ENCODE measurements at places on chromosomes 11 and 22. TPM values are rescaled to one million over a fixed set of nuclear protein-coding genes. Genes with fewer than 3 reads are reported as not detected.
A peak's percentile ranks its signal among the peaks of the same experiment; 100 is the strongest.

RFPL1 gene
- not detected for total RNA-seq

ALX4 gene
- not detected for total RNA-seq

OPCML gene
- total RNA-seq: 0.11 TPM

KDM4F gene
- not detected for total RNA-seq

OR51B4 gene
- total RNA-seq: not detected

SLC25A1 gene
- total RNA-seq: 15.1 TPM

DNA sequence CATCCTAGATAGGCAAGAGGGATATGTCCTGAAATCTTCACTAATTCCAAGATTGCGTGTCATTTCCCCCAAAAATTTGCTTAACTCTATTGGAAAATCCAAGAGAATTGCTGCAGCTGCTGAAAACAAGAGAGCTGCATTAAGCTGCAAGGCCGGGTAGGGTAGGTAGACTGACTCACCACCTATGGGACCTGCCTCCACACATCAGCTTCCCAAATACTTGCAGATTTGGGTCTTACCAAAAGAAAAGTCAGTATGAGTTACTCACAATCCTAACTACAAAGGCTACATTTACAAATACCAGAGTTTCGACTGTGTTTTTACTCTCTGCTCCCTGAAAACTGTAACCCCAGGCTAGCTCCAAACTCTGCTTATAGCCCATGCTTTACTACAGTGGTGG lies 142.5 kb upstream of the TEAD1 start:
- H3K36me3 ChIP-seq: no peaks in the 10 kb centered on the region
- no peak overlapping the region for H3K4me3 ChIP-seq
- DNase-seq: no peak
- no peaks in the 10 kb centered on the region for H3K4me1 ChIP-seq

DNA sequence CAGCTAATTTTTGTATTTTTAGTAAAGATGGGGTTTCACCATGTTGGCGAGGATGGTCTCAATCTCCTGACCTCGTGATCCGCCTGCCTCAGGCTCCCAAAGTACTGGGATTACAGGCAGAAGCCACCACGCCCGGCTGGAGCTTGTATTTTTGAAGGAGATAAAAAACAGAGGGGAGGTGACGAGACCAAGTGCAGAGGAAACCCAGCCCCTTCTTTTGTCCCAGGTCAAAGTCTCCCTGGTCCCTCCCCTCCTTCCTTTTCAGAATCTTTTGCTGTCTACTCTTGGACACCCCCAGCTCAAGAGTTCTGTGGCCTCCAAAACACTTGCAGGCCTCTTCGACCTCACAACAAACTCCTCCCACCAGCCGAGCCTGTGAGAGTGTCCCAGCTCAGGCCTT lies 12.2 kb upstream of the TMEM184B start:
- H3K27ac ChIP-seq: peak overlapping the region; percentile 67
- H3K4me1 ChIP-seq: no peaks in the 10 kb centered on the region
- H3K4me3 ChIP-seq: no peak overlapping the region

GRCh38 chr11:122786896-122787295 lies 51.4 kb upstream of the CRTAM start:
- DNase-seq: no peak
- peaks cover 10% of the 10 kb centered on the region for H3K4me1 ChIP-seq
- H3K27ac ChIP-seq: no peak overlapping the region
- H3K36me3 ChIP-seq: peaks cover 51% of the 10 kb centered on the region
- H3K27me3 ChIP-seq: no peaks in the 10 kb centered on the region
- H3K4me3 ChIP-seq: no peak overlapping the region

DNA sequence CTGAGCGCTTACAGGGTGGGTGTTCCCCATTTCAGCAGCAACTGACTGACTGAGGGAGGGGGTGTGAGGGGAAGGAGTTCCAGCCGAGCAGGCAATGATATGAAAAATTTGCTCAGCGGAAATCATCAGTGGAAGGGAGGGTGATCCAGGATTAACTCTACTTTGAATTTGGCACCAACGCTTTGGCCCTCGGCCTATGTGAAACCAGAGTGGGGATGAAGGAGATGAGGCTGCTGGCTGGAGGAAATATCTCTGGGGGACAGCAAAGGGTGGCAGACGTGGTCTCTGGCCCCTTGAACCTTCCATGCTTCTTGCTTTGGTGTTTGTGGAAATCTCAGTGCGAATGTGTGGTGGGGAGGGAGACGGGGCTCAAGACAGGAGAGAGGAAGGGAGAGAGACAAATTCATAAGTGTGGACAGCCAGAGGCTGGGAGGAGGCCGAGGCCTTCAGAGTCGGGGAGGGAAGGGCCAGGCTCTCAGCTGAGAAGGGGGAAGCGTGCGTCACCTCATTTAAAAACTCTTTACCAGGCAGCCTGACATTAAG lies 83.6 kb downstream of the FDX1 start:
- no peak overlapping the region for H3K27ac ChIP-seq
- no peaks in the 10 kb centered on the region for H3K4me1 ChIP-seq
- no peak for DNase-seq

- H3K27me3 ChIP-seq: no peaks in the 10 kb centered on the region
- no peak overlapping the region for H3K27ac ChIP-seq
- H3K36me3 ChIP-seq: peaks cover 71% of the 10 kb centered on the region
- H3K4me3 ChIP-seq: no peak overlapping the region
These were observed 8.5 kb downstream of the PPFIA1 start for GRCh38 chr11:70278994-70279393.

GRCh38 chr11:12687216-12687623 lies 13.0 kb downstream of the TEAD1 start:
- H3K4me3 ChIP-seq: no peak overlapping the region
- no peak for DNase-seq
- peaks cover 57% of the 10 kb centered on the region for H3K4me1 ChIP-seq
- no peak overlapping the region for H3K27ac ChIP-seq
- H3K36me3 ChIP-seq: no peaks in the 10 kb centered on the region

- H3K36me3 ChIP-seq: no peaks in the 10 kb centered on the region
- H3K4me3 ChIP-seq: no peak overlapping the region
- H3K27me3 ChIP-seq: no peaks in the 10 kb centered on the region
- no peak for DNase-seq
- H3K27ac ChIP-seq: no peak overlapping the region
These were observed 69.3 kb downstream of the SLC25A17 start for GRCh38 chr22:40749829-40750228.

DNA sequence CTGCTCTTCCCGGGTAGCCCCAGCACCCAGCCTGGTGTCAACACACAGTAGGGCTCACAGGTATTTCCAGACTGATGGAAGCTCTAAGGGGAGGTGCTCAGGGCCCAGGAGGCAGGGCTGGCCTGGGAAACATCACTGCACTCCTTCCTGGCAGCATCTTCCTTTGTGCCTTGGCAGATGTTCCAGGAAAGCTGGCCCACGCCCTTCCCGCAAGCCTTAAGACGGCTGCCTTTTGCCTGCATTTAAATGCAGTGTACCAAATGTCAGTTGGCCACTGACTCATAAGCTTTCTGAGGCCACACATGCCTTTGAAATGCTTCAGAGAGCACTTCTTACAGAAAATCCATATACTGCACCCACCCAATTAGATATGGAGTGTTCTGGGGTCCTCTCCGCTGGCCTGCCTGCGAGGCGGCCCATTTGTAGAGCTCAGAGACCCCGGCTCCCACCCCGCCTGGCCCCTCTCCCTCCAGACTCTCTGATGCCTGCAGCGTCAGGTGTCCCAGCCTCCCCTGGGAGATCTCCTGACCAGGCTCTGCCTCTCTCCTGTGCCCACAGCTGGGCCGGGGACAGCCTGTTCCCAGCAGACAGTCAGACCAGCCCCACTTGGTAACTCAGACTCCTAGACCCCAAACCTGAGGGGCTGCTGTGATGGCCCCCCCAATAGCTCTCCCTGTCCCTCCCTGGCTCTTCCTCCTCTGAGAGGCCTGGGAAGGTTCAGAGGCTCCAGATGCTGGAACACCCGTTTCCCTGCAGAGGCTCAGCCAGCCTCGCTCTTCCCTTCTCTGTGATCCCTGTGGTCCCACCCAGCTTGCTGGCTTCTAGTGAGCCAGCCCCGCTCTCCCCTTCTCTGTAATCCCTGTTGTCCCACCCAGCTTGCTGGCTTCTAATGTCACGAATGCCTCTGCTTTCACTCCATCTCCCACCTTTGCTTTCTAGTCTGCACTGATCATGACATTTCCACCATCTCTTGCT lies 47.6 kb upstream of the THY1 start:
- no peak overlapping the region for H3K4me3 ChIP-seq
- H3K27ac ChIP-seq: no peak overlapping the region
- no peaks in the 10 kb centered on the region for H3K36me3 ChIP-seq
- H3K27me3 ChIP-seq: no peaks in the 10 kb centered on the region
- no peak for DNase-seq
